ENCODE measurements at places on chromosomes 1 and 21. TPM values are rescaled to one million over a fixed set of nuclear protein-coding genes. Genes with fewer than 3 reads are reported as not detected.

Gene CAPN9
- not detected for total RNA-seq

- DNase-seq = no peak
These were observed 525.7 kb downstream of the NPHP4 start for GRCh38 chr1:5466487-5466886.

GRCh38 chr1:7679873-7680206 lies 91.3 kb upstream of the VAMP3 start:
- DNase-seq = no peak

DNA sequence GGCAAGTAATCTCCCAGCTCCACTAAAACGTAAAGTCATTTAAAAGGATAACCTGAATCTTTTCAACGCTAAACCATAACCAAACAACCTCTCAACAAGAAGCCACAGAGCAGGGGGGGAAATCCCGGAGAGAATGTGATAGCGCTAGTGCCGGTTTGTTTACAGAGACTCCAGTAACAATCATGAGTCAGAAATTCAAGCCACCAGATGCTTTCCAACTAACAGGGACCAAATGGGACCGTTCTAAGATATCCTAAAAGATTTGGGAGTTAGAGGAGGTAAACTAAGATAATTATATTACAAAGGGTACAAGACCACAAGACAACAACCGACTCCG lies 825 bp downstream of the DCAF8 start:
- peak; percentile 78 for DNase-seq

GRCh38 chr1:183313063-183313462 lies 105.1 kb downstream of the NMNAT2 start:
- DNase-seq = no peak

DNA sequence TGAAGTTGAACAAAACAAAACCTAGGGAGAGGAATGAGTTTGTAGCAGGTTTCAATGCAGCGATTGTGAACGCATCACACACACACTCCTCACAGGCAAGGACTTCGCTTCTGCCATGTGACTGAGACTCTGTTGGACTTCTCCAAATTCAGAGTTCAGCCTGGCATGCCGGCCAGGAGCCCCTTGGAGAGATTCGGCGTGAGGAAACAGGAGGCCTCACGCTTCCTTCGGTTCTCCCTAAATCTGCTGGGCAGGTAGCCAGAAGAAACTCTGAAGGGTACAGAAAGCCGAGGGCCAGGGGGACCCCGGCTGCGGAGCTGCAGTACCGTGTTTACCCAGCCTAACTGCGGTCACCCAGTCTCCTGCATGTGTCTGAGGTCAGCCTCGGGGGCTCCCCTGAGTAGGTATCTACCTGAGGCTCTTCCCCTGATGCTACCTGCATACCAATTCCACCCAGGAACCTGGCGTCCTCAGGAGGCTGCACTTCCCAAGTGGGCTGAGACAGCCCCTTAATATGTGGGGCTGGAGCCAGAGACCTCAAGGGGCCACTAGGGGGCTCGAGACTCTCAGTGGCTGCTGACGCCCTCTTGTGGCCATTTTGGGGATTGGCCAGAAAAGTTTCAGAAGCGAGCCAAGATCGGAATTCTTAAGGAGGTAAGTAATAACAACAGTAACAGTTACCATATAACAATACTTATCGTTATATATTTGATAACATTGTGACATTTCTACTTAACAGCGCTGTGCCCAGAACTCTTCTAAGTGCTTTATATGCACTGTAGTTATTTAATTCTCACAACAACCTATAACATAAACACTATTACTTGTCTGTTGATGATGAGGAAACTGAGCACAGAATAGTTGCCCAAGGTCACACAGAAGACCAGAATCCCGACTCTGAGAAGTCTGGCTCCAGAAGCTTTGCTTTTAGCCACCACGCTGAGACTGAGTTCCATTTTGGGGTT lies 2.7 kb upstream of the ANXA9 start:
- peak; percentile 83 for DNase-seq

- no peak for DNase-seq
These were observed 582 bp downstream of the TRPM2 start for GRCh38 chr21:44354001-44354405.

DNA sequence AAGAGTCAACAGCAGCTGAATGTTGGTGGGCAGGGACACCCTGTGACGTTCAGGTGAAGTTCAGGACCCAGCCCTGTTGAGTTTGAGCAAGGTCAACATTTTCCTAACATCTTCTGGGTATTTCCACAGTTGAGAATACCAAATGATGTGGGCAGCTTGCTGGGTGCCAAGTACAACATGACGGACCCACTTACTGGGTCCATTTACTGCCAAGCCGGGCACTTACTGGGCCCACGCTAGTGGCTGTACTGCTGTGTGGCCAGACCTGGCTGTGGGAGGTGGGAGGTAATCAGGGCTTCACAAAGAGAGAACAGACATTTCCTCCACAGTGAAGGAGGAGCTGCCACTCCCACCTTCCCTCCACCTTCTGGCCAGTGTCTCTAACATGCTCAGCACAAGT lies 99.2 kb downstream of the PSMG1 start:
- no peak for DNase-seq

DNA sequence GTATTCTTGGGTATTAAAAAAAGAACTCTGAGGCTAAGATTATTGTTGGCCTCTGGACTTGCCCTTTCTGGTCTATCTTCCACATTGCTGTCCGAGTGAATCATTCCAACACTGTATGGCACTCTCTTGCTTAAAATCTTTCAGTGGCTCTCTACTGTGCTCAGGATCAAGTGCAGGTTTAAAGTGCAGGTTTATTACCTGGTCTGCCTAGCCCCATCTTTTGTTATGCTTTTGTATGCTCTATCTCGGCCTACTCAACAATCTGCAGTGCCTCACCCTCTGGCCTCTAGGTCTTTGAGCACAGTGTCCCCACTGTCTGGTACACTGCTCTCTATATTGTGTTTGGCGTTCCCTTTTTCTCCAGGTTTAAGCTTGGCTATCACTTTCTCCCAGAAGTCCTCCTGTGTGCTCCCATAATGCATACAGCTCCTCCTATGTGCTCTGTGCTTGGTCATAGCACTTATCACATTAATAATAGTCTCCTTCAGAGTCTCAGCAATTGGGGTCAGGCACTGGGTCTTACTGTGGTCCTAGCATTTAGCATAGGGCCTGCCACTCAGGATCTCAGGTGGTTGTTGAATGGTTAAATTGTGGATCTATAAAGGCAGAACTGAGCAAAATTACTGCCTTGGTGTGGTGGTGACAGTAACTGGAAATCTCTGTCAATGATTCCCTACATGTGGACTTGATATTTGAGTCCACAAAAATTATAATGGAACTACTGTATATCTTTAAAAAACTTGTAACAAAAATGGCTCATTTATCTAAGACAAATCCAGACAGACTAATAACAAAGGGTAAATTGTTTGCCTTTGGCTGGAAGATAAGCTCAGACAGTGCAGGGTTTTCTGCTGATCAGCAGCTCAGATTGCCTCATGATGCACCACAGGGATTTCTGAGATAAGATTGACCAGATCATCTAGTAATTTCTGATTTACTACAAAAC lies 10.6 kb upstream of the LDLRAD1 start:
- no peak for DNase-seq
